Activated CD4-positive, alpha-beta T cell treated with anti-CD3 and anti-CD28 coated beads, Interleukin-2, amount 50 U/mL, for 1 hour (primary cell): ENCODE measurements at places on chromosomes 7 and 10.

DNA sequence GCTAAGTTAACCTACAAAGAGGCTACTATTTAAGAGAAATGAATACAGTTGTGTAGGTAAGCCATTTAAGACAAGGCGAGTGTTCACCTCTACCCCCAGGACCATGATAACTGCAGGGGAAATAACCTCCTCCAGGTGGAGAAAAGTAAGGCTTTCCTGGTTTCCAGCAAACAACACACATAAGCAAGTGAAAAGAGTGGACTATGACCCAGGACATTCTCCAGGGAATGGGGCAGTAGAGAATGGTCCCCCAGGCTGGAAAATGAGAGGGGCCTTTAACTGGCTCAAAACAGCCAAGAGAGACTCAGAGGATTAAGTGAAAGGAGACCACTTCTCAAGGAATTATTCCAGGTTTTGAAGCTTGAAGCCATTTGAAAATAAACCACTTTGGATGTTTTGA lies 101.0 kb upstream of the GJD4 start:
- no peak for DNase-seq

DNA sequence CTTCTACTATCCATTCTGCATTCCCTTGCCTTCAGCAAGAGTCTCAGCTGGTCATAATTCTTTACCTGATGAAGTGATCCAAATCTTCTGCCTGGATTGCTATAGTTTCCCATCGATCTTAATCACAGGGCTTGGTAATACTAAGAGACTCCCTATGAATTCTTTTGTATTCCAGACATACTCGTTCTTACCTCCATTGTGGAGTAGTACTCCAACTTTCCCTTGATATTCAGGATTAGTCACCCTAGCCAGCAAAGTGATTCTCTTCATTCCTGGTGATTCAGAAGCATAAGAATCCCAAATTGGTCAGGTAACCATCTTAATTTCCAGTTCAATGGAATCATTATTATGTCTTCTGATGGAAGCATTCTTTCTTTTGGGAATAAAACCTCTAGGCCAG lies 96.7 kb downstream of the TWIST1 start:
- no peak for DNase-seq

DNA sequence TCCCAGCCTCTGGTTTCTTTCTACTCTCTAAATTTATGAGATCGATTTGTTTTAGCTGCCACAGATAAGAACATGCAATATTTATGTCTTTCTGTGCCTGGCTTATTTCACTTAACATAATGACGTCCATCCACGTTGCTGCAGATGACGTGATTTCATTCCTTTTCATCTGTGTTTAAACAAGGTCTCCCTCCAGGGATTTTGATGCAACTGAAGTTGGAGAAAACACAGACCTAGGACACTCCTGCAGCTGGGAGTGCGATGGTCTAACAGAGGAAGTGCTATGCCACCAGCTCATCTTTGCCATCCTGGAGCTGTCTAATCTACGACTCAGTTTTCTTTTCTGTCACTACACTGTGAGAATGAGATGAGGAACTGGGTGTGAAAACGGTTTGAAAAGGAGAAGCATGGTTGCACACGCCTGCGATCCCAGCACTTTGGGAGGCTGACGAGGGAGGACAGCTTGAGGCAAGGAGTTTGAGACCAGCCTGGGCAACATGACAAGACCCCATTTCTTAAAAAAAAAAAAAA lies 1.5 kb upstream of the KCTD7 start:
- no peak for DNase-seq

DNA sequence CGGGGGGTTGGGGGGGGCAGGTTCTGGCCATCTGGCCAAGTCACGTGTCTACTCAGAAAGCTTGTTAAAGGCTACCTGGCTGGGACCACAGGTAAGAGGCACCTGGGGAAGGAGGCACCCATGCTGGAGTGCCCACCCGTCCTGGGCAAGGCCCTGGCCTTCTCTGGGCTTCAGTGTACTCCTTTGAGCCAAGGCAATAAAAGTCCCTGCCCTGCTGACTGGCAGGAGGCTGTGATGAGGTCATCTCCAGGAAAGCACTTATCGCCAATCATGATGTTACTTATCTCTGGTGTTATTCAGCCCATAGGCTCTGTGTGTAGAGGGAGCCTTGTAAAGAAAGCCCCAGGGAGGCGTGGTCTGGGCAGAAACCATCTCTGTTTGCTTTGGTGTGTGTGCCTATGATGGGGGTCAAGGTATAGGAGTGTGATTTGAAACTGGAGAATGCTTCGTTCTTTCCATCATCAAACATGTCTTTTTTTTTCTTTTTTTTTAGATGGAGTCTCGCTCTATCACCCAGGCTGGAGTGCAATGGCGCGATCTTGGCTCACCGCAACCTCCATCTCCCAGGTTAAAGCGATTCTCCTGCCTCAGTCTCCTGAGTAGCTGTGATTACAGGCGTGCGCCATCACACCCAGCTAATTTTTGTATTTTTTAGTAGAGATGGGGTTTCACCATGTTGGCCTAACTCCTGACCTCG lies 2.5 kb upstream of the CLDN4 start:
- no peak for DNase-seq

DNA sequence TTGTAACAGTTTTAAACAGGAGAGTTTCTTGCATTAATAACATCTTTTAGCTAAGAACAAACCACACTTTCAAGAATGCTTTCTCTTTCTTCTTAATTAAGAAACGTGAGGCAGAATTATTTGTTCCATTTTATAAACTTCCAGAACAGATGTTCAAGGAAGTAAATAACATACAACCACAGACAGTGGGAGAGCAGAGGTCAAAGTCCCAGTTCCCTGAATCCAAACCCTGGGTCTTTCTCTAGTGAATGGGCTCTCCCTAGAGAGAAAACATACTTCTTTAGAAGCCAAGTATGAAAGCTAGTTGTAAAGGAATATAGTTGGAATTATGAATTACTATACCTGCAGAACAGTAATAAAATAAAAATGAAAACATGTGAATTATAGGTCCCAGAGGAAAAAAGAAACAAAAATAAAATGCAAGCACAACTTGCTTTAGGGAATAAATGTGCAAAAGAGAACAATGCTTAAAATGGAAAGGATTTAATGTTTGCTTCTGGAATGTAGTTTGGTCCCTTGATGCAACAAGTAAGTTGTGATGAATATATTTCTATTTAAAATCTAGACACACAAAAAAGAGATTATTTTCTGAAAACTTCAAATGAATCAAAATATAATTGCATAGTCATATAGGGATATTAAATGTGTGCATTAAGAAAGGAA lies 6.0 kb downstream of the OR6B1 start:
- no peak for DNase-seq

DNA sequence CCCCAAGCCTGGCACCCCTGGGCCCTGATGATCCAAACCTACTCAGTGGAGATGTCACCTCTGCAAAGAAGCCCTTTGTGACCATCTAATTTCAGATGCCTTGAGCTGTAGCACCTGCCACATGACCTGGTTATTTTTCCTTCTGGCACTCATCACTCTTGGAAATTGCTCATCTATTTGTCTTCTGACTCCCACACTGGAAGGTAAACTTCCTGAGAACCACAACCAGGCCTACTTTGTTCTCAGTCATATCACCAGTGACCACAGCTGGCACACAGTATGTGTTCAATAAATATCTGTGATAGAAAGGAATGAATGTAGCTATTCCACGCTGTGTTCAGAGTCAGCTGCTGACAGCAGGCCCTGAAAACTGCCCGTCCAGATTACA lies 97.1 kb downstream of the SH3PXD2A start:
- DNase-seq, result no peak

GRCh38 chr10:12400266-12400931 lies 51.1 kb downstream of the CAMK1D start:
- DNase-seq, result no peak

GRCh38 chr10:132970641-132971438 lies 28.5 kb upstream of the CFAP46 start:
- DNase-seq, result no peak

DNA sequence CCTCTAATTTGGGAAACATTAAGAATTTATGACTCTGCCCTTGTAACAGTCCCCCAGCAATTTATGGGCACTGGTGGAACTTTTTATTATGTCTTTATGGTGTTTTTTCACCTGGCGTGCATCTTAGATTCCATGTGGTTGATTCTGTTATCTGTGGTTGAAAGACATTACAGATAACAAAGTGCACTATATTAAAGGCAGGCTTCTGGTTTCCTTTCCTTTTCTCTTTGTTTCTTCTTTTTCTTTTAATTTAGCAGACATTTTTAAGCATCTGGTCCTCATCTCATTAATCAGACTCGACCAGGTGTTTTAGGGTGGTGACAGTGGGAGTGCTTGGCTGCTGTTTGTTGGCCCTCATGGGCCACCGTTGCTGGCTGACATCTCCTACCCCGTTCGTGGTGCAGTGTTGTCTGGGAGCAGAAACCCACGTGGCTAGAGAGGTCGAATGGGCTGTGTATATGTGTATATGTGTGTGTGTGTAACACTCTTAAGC lies 77.4 kb downstream of the LRMDA start:
- no peak for DNase-seq

DNA sequence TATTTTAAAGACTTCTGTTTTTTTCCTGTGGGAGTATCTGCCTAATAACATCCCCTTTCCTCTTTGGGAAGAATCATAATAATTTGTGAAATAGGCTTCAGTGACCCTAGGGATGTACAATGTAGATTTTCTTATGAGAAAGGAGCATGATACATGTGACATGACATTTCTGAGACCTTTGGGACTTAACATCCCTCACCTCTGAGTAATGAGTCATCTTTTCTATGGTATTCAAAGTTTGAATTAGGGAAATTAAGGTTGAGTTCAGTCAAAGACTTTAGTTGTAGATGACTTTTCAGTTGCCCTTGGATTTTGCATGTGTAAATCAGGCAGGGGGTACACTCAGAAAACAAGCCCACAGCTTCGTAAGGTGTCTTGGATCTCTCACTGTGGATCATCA lies 14.3 kb downstream of the GRK5 start:
- DNase-seq, result no peak

DNA sequence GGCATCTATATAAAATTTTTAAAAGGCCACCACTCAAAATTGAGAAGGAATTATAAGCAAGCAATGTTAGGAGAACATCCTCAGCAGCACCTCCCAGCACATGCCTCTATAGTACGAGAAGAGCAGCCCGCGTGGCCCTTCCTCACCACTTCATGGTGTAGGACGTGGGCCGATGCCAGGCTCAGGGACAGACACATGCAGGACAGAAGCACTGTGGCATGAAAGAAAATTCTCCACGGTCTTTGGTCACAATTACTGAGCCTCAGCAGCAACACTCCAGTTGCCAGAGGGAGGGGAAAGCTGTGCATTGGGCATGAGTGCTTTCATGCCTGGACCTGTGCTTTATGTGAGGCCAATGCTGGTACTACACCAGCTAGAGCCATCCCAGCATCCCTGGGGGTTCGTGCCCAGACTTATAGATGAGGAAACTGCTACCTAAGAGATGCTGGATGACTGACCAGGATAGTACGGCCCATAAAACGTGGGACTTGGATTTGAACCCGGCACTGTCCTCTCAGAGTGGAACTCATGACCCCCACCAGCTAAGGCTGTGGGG lies 164.7 kb downstream of the ADAM12 start:
- DNase-seq, result no peak

DNA sequence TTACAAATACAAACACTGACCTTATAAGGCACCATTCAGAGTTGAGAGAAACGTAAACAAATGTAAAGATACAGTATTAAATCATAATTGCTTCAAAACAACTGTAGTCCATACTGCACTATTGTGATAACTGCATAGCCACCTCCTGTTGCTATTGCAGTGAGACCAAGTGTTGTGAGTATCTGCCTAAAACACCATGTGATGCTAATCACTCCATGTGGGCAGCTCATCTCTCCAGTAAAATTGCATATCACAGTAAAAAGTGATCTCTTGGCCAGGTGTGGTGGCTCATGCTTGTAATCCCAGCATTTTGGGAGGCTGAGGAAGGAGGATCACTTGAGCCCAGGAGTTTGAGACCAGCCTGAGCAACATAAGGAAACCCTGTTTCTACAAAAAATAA lies 26.8 kb upstream of the PRF1 start:
- DNase-seq, result no peak

DNA sequence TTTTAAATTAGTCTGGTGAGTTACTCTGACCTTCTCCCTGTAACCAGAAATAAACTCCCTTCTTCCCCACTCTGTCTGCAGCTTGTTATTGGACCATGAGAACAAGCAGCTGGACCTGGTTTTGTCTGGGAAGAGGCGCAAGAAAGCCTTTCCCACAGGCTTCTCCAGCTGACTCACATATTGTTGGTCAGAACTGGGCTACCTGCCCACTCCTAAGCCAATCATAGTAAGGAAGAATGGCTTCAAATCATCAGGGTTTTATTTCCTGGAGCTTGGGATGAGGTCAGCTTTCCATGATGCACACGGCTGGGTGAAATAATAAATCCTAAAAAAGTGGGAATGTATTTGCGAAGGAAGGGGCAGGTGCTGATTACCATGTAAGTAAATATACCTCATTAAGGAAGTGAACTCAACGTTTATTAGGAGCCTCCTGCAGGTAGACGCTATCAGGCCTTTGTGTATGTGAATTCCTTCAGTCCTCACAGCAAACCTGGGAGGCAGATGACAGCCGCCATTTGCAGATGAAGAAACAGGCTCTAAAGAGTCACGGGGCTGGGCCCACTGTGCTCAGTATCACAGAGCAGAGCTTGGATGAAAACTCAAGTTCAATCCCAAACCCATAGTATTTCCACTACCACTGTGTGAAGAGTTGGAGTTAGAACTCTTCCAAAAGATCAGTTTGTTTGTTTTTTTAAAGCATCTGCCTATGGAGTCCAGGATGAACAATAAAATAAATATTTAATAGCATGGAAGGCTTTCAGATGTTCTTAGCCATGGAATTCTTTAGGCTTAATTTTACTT lies 32.8 kb downstream of the IL15RA start:
- no peak for DNase-seq

DNA sequence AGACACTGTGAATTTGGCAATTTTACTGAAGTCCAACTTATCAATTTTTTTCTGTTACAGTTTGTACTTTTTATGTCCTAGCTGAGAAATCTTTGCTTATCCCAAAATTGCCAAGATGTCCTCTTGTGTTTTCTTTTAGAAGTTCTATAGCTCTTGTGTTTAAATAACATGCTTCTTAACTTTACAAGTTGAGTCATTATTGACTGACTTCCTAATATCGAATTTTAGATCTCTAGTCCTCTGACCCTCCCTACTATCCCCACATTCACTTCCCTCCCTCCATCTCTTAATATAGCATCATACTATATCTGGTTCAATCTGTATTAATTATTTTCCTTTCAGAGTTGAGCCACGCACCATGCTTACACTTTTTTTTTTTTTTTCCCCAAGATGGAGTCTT lies 61.9 kb downstream of the MRPL32 start:
- no peak for DNase-seq

DNA sequence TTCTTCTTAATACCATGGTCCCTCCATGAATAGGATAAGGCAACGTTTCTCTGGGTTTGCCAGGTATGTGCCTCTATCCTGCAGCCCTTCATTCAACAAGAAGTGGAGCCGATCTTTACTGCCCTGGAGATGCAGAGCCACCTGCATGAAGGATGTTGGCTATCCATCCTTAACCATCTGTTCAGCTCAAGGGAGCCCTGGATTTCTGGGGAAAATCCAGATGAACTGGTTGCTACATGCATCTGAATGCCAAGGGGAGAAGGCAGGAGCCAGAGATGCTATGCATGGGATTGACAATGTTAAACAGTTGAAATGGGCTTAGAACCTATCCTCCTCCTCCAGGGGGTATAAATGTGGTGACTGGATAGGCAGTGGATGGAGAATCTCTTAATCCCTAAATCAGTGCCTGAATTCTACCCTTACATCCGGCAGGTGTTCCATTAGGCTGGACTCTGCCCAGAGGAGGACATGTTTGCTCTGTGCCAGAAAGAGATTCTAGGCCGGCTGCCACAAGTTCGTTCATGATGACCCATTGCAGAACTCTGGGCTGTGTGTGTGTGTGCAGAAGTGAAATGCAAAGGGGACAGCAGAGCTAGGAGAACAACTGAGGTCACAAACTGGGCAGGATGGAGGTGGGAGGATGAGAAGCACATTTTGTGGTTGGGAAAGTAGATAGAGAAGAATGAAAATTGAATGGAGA lies 15.6 kb downstream of the CPED1 start:
- DNase-seq, result no peak
